ENCODE measurements at places on chromosomes 5 and 9.

DNA sequence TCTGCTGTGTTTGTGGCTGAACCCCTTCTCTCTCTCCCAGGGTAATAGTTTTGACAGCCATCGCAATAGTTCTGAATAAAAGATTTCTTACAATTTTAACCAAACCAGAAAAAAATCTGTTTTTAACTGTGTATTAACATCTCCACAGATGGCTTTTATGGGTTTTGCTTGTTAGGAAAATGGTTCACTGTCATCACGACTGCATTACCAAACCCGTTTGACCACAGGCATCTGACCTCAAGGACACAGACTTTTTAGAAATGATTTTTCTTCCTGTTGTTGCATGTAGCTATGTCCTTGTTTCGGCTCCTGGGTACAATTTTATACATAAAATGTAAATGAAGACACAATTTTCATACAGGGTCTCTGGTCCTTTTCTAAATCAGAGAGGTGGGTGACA lies 316.1 kb downstream of the IRX1 start:
- no peak for DNase-seq

- DNase-seq = no peak
Measured at GRCh38 chr5:163552536-163552935, 47.1 kb downstream of the MAT2B start.

- DNase-seq = no peak
Measured at GRCh38 chr9:125280945-125281344, 19.3 kb downstream of the GAPVD1 start.

GRCh38 chr5:33423018-33423630 lies 17.6 kb upstream of the TARS1 start:
- no peak for DNase-seq

- no peak for DNase-seq
Measured at GRCh38 chr5:157359356-157360055, 93.6 kb downstream of the CYFIP2 start.

Data from activated naive CD4-positive, alpha-beta T cell treated with Interleukin-2 at 50 U/mL for 16 hours (primary cell).